ENCODE measurements at places on chromosomes 6 and 20.
A peak's percentile ranks its signal among the peaks of the same experiment; 100 is the strongest.

GRCh38 chr6:26336355-26337198, 28.4 kb upstream of the BTN3A2 start:
- peak; percentile 68 for DNase-seq

GRCh38 chr6:42402184-42402583, 49.5 kb downstream of the TRERF1 start:
- DNase-seq = no peak

DNA sequence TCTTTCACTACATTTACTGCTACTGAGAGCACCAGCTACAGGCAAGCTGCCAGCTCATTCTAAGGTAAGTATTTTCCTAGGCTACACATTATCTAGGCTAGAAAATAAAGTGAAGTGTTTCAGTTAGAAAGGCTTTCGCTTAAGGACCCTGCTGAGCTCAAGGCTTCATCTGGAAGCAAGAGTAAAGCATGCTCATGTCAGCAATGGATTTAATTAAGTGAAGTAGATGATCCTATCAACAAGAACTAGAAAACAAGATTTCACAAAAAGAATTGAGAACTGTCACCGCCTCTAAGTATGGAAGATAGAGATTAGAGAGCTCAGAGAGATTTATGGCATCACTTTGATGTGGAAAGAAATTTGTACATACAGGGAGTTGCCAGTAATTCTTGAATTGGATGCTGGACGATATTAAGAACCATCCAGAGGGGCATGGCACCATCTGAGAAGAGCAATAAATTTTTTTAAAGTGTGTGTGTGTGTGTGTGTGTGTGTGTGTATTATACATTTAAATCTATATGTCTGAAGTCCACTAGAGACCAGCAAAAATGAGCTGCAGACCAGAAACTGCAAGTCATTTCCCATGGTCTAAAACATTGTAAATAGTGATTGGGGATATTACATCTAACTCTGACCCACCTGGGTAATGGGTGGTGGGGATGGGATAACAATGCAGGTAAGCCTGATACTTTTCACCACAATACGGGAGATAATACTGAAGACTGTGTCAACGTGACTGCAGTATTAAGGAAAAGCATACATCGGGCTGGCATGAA, 105.2 kb upstream of the MAP7 start:
- no peak for DNase-seq

DNA sequence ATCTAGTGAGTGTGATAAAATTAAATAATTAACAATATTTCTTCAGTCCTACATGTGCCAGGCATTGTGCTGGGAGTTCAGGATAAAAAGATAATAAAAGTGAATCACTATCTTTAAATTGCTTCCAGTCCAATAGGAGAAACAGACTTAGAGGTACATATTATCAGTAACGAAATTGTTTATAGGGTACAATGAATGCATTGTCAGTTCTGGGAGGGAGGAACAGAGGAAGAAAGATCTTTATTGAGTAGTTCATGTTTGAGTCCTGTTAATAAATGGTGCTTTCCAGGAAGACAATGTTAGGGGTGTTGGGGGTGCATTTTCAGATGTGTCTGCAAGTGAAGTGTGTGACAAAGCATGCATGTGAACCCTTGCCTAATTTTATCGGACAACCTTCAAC, 183.1 kb downstream of the OGFRL1 start:
- DNase-seq = no peak

GRCh38 chr20:17215167-17215566, 11.7 kb upstream of the PCSK2 start:
- DNase-seq = no peak

GRCh38 chr20:15655295-15655874, 917.9 kb downstream of the KIF16B start:
- DNase-seq = no peak

DNA sequence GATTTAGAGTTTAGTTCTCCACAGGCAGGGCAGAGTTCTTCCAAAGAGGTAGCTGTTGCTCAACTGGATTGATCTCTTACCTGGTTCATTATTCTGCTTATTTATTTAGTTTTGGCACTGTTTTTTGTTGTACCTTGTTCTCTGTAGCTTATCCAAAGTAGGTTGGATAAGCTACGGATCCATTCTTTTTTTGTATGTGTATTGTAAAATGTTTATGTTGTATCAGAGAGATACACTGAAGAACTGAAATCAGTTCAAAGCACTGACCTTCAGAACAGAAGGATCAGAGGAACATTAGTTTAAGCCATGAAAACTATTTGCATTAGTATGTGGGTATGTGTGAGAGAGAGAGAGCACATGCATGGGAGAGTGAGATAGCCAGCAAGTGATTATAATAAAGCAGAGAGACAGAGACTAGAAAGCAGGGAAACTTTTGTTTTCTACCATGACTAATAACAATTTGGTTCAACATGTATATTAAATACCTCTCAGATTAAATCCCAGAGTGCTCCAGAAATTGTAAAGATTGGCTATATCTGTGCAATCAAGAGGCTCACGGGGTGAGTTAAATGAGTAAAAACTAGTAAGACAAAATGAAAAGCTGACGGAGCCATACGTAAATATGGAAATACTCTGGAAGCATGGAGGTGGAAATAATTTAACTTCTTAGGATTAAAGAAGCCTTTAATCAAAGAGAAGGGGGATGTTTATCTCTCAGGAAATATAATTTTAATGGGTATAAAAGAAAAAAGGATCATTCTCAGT, 40.2 kb downstream of the ITCH start:
- no peak for DNase-seq

- no peak for DNase-seq
These were observed 171.2 kb downstream of the ZDHHC14 start for GRCh38 chr6:157552081-157552747.

DNA sequence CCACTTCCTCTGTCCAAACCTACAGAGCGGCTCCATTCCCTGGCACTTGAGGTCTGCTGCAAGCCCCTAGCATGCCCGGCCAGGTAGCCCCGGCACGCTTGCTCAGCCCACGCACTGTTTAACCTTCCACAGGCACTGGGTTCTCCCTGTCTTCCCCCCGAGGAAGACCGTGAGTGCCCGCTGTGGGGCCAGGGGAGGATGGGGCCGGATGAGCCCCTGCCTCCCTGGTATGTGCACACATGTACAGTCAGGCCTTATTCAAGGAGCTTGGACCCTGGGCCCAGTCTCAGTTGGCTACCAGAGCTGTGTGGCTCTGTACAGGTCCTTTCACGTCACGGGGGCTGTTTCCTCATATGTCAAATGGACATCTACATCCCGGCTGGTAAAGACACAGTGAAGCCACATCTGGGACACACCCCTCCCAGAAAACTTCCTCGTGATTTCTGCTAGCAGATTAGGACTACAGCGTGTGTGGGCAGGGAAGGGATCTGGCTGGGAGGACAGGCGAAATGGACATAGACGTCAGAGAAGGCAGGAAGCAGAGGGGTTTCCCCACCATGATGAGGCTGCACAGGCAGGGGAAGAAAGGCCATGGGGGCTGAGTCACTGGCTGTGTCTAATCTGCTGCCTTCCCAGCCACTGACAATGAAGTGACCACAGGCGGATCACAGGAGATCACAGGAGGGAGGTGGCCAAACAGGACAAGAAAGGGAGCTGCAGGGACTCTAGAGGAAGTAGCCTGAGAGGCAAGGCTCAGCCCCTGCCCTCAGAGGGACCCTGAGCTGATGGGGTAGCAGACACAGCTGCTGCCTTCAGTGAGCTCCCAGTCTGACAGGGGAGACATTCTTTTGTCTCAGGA, 62.9 kb downstream of the MRPL14 start:
- DNase-seq = peak; percentile 83

DNA sequence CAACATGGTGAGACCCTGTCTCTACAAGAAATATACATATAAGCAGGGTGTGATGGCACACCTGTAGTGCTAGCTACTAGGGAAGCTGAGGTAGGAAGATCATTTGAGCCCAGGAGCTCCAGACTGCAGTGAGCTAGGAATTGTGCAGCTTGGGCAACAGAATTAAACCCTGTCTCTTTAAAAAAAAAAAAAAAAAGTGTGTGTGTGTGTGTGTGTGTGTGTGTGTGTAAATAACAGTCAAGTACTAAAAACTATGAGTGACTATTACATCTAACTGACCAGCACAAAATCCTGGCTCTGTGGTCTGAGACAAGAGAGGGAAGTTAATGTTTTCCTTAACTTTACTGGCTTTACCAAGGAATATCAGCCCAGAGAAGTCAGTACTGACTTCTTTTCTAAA, 32.8 kb downstream of the REPS1 start:
- no peak for DNase-seq

DNA sequence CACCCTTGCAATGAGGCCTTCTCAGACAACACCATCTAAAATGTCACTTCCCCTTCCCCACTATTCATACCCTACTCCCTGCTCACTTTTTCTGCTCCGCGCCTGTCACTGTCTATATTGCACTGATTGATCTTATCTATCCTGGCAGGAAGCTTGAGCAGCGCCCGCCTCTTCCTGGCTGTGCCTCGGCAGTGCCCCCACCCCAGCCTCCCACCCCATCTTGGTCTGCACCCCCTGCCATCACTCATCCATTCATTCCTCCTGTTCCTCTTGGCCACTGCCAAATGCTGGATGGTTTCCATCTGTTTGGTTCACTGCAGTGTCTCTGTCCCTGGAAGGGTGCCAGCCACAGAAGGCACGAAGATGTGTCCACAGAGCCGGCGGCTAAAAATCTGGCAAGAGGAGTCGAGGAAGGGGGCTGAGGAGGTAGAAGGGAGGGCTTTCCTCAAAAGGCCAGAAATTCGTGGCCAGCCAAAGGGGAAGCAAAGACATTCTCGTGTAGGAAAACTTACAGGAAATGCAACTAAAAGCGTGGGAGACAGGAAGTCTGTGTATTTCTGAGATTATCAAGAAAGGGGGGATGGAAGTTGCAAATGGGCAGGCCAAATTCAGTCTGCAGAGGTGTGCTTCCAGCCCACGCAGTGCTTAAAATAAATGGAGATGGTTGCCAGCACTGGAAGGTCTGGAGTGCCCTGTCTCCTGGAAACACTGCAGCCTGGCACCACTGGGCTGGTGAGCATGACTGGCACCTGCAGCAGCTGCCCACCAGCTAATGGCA, 27.6 kb downstream of the SYNJ2 start:
- DNase-seq = peak; percentile 49

GRCh38 chr20:59777814-59778575, 155.4 kb downstream of the SYCP2 start:
- DNase-seq = no peak

DNA sequence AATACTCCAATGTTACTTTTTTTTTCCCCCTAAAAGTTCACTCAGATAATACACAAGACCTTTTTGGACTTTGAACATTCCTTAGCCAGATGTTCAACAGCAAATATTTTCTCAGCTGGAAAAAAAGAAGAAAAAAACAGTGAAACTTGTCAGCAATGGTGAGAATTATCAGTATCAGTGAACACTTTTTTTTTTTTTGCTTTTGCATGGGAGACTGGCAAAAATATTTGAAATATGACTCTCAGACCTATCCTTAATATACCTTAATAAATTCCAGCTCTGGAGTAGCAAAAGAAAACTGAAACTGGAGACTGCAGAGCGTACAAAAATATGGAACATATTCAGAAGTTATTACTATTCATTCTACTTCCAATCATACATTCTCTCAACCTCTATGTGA, 92.3 kb downstream of the RFPL4B start:
- DNase-seq = no peak

GRCh38 chr6:3337521-3338350, 79.0 kb downstream of the PSMG4 start:
- DNase-seq = peak; percentile 19

DNA sequence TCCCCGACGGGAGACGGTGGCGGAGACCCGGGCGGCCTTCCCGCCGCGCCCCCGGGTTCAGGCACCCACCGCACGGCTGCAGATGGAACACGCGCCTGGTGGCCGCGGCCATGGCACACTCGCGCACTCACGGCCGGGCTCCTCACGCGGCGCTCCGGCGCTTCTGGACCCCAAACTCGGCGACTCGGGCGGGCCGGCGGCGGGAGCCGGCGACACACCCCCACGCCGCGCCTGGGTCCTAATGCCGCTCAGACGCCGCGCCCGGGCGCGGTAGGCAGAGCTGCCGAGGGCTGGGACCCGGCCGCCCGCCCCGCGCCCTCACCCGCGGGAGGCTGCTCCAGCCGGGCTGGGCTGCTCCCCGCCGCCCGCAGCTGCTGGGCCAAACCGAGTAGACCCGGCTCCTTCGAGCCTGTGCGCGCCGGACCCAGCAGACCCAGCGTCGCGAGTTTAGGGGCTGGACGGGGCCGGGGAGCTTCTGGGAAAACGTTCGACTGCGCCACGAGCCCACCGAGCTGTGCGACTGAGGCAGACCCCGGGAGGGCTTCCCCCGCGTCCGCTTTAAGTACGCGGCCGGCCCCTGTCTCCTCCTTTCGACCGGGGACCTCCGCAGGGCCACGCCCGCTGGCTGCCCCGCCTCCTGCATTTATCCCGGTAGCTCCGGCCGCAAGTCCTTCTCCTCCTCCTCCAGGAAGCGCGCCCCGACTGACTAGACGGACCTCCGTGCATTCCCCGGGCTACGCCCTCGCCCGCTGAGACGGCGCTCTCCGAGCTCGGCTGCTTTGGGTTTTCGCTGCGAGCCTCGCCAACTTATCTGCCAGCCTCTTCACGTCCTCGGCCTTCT, at the start of gene SLC4A11:
Gene SLC4A11, minus strand, starts transcription at position 165 of the 841 bp plus-strand sequence. Its CDS starts 53 bp downstream, at position 112.
- DNase-seq = peak; percentile 93

DNA sequence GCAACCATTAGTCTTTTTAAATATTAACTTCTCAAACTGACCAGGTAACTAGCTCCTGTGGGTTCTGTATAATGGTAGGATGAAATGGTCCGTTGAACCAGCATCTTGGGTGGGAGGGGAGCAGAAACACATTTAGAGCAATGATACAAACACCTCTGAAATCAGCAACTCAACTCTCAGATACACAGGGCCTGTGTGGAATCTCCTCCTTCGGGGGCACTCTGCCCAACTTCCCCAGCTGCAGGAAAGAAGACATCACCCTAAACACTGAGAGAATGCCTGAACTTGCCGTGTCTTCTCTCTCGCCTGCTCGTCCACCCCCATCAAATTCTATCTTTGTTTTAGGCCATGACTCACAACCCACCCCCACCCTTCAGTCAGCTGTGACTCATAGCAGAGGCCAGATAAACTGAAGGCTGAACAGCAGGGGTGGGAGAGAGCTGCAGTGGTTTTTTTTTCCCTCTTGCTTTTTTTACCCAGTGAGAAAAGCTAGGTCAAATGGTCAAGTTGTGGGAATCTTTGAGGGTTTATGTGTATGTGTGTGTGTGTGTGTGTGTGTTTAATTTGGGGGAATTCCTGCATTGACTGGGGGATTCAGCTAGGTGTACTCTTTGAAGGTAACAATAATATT, 593.4 kb upstream of the JAG1 start:
- DNase-seq = peak; percentile 93

DNA sequence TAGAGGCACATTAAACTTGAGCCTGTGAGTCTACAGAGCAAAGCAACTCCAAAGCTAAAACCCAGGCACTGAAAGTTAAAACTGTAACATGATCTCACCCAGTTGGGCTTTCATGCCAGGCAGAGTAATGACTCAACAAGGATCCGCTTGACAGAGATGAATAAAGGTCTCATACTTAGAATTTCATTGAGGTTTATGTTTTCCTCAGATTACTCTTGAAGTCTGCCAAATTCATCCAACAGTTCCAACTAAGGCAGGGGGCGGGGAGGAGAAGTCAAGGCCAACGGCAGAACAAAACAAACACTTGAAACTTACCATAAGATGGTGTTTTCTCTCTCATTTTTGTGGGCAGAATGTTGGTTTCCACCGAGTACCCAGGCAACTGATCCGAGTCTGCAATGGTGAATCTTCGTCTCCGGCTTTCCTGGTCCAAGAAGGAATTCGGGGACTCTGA, 54.0 kb upstream of the IPCEF1 start:
- peak; percentile 88 for DNase-seq

Data from GM03348 (cell line).